PC-9 (cell line): ENCODE measurements at places on chromosomes 5 and 9. TPM values are rescaled to one million over a fixed set of nuclear protein-coding genes. Genes with fewer than 3 reads are reported as not detected.

The SLC36A3 gene
- total RNA-seq: not detected in 2 replicates

The UBQLN1 gene
- 118 and 129 TPM in 2 replicates for total RNA-seq

The AIF1L gene
- total RNA-seq: 85.2 and 87.3 TPM in 2 replicates

The DDX31 gene
- 19.2 and 21.5 TPM in 2 replicates for total RNA-seq

The PDZD2 gene
- not detected in 2 replicates for total RNA-seq

The FBP1 gene
- 34.9 and 35.0 TPM in 2 replicates for total RNA-seq

The DPYSL3 gene
- 0.40 and 1.3 TPM in 2 replicates for total RNA-seq

DNA sequence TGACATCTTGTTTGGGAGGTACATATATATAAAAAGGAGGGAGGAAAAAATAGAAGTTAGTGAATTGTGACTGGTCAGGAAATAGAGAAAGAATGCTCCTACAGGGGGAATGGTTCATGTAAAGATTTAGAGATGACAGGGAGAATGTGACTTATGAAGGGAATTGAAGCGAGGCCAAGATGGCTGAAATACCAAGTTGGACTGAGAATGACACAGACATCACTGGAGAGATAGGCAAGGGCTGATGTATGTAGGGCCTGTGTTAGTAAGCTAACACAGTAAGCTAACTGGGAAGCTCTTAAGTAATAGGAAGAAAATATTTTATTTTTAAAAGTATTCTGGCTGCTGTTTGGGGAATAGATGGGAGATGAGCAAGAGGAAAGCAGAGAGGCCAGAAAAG lies 286.3 kb downstream of the NNT start:
- no peaks in the 10 kb centered on the region for H3K4me1 ChIP-seq
- H3K36me3 ChIP-seq: no peaks in the 10 kb centered on the region
- no peak for DNase-seq
- H3K27me3 ChIP-seq: no peaks in the 10 kb centered on the region
- H3K4me3 ChIP-seq: no peak overlapping the region
- no peak overlapping the region for H3K27ac ChIP-seq

DNA sequence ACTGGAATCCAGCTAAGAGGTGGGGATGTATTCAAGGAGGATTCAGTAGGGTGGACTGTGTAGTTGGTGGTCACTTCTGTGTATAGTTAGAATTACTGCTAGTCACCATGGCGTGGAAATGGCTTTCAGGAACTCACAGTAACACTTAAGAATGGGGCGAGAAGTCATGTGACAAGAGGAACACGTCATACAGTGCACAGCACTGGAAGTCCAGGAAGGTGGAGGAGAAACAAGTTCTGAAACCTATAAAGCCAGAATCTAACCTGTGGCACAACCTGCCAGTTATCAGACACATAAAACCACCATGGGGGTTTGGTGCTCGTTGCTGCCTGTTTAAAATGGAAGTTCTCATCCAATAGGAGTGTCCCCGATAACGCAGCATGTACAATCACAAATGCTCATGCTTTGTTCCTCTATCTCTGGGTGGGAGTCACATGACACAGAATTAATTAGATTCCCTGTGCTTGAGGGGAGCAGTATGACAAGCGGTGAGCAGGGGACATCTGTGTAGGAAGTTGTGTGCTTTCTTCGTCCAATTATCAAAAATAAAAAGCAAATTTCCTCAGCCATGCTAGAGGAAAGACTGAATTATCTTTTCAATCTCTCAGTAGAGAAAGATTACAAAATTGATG lies 193.0 kb downstream of the SPOCK1 start:
- H3K4me3 ChIP-seq: no peak overlapping the region
- no peak for DNase-seq
- no peak overlapping the region for H3K27ac ChIP-seq
- no peaks in the 10 kb centered on the region for H3K27me3 ChIP-seq
- peaks cover 22% of the 10 kb centered on the region for H3K4me1 ChIP-seq
- no peaks in the 10 kb centered on the region for H3K36me3 ChIP-seq

DNA sequence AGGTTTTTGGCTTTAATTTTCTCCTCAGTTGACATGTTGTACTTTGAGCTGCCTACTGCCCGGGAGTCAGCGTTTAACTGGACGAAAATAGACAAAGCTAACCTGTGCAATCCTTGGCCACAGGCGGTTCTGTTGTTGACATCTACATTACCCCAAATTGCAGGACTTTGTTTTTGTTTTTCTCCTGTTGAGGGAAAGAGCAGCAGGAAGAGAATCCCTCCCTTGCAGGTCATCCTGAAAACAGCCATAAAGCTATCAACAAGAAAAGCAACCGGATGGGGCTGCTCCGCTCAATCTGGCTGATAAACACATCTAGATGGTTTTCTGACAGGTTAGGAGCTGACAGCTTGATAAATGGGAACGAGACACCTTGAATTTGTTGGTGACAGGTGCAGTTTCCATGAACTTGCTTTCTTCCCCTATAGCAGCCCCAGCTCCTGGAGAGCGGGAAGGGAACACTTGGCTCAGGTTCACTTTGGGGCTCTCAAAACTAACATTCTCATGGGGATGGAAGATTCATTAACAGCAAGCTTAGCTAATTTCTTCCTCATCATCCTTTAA lies 331.5 kb downstream of the SLIT3 start:
- H3K4me1 ChIP-seq: no peaks in the 10 kb centered on the region
- no peak overlapping the region for H3K27ac ChIP-seq
- peaks cover 71% of the 10 kb centered on the region for H3K27me3 ChIP-seq
- DNase-seq: no peak

GRCh38 chr9:79759460-79759859 lies 187.7 kb downstream of the TLE4 start:
- no peaks in the 10 kb centered on the region for H3K36me3 ChIP-seq
- no peak for DNase-seq
- H3K27ac ChIP-seq: no peak overlapping the region

DNA sequence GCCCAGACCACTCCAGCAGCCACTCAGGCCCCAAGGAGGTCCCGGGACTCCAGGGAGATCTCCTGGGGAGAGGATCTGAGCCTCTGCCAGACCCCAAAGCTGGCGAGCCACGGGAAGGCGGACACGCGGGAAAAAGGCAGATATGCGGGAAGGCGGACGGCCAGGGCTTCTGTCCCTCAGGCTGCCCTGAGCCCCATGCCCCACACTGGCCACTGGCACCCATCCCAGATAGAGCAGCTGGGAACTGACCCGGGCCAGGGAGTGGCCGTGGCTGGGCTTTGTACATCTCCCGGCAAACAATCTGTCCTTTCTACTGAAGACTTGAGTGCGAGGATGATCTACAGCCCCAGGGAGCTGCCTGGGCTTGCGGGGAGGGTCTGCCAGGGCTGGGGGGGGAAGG lies 21.1 kb upstream of the NOTCH1 start:
- no peak overlapping the region for H3K27ac ChIP-seq
- no peaks in the 10 kb centered on the region for H3K27me3 ChIP-seq
- H3K4me3 ChIP-seq: no peak overlapping the region
- no peaks in the 10 kb centered on the region for H3K36me3 ChIP-seq

- peaks cover 4% of the 10 kb centered on the region; the same call in 1 of the 2 replicates for H3K27me3 ChIP-seq
- DNase-seq: peak; percentile 45
Observed at GRCh38 chr5:150987746-150988145, 32.6 kb upstream of the GPX3 start.

GRCh38 chr9:12958279-12958678 lies 183.5 kb downstream of the LURAP1L start:
- H3K27me3 ChIP-seq: no peaks in the 10 kb centered on the region
- no peak for DNase-seq
- H3K4me3 ChIP-seq: no peak overlapping the region
- peaks cover 30% of the 10 kb centered on the region for H3K4me1 ChIP-seq
- no peak overlapping the region for H3K27ac ChIP-seq
- H3K36me3 ChIP-seq: no peaks in the 10 kb centered on the region

DNA sequence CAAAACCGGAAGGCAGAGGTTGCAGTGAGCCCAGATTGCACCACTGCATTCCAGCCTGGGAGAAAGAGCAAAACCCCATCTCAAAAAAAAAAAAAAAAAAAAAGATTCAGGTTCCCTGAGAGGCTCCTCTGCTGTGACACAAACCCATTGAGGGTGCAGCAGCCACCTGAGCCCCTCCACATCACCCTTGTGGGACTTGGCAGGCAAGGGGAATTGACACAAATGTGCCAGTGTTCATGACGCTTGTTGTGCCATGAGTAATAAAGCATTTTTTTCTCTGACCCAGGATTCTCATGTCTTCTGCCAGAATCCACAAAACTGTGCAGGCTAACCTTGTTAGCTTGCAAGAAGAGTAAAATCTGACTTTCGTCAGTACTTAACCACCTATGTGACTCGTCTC lies 149.6 kb downstream of the TTC39B start:
- no peak overlapping the region for H3K27ac ChIP-seq
- H3K36me3 ChIP-seq: no peaks in the 10 kb centered on the region
- H3K27me3 ChIP-seq: no peaks in the 10 kb centered on the region
- H3K4me1 ChIP-seq: 0 out of 2 replicates have a peak, but pooled peaks cover 6% of the 10 kb centered on the region
- H3K4me3 ChIP-seq: no peak overlapping the region

- H3K4me1 ChIP-seq: peaks cover 14% of the 10 kb centered on the region
- no peak overlapping the region for H3K27ac ChIP-seq
- no peaks in the 10 kb centered on the region for H3K36me3 ChIP-seq
- DNase-seq: no peak
Observed at GRCh38 chr5:9654886-9655285, 24.7 kb upstream of the TAS2R1 start.

DNA sequence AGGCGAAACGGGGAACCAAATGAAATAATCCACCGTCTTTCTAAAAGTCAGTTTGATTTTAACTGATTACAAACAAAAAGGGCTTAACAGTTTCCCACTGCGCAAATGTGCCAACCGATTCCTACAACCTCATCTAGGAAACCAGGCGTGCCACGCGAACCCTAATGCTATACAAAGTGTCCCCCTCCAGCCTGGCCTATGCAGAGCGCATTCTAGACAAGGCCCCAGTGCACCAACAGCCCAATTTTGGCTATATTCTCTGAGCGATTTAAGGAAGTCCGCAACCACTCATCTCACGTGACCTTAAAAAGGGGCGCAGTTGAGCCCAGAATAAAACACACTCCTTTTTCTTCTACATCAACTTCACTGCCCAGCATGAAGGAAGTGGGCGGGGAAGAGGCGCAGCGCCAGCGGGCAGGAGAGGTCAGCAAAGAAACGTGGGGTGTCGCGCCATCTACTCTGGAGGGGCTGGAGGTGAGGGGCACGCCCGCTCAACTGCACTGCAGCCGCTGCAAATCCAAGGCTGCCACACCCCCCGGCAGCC lies 779 bp downstream of the FAM13B start:
- peak overlapping the region; percentile 59 for H3K4me3 ChIP-seq
- peaks cover 26% of the 10 kb centered on the region for H3K4me1 ChIP-seq
- 0 out of 2 replicates have a peak, but pooled peaks cover 3% of the 10 kb centered on the region for H3K36me3 ChIP-seq
- DNase-seq: peak; percentile 55
- no peaks in the 10 kb centered on the region for H3K27me3 ChIP-seq

DNA sequence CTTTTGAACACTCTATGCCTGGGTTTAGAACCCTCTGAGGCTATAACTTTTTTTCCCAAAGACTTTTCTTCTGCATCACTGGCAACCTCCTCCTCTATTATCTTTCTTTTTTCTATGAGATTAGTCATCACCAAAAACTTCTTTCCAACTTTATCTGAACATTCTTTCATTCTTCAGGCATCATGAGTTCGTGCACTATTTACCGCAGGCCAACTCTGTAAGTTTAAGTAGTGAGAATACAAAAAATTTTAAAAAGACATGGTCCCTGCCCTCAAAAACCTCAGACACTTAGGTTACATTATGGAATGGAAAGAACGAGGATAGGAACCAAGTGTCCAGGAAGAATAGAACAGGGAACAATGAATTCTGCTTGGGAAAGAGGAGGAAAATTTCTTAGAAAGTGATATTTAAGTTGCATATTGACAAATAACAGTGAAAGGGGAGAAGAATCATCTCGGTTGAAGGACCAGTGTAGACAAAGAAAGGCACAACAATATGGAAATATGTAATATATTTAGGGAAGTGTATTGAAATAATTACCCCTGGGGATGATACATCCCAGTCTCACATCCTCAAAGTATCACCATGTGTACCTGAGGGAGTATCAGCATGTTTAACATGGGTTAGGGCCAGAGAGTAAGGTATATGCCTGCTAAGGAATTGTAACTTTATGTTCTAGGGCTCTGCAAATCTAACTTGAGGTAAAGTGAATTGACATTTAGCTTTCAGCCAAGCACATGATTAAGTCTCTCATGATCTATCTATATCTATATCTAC lies 196.5 kb upstream of the NREP start:
- no peak overlapping the region for H3K4me3 ChIP-seq
- H3K27me3 ChIP-seq: no peaks in the 10 kb centered on the region
- H3K36me3 ChIP-seq: no peaks in the 10 kb centered on the region
- H3K27ac ChIP-seq: no peak overlapping the region

- no peaks in the 10 kb centered on the region for H3K36me3 ChIP-seq
- no peak overlapping the region for H3K27ac ChIP-seq
- H3K4me1 ChIP-seq: no peaks in the 10 kb centered on the region
- peaks cover 32% of the 10 kb centered on the region for H3K27me3 ChIP-seq
Observed at GRCh38 chr9:34557426-34558321, 31.9 kb downstream of the CNTFR start.

DNA sequence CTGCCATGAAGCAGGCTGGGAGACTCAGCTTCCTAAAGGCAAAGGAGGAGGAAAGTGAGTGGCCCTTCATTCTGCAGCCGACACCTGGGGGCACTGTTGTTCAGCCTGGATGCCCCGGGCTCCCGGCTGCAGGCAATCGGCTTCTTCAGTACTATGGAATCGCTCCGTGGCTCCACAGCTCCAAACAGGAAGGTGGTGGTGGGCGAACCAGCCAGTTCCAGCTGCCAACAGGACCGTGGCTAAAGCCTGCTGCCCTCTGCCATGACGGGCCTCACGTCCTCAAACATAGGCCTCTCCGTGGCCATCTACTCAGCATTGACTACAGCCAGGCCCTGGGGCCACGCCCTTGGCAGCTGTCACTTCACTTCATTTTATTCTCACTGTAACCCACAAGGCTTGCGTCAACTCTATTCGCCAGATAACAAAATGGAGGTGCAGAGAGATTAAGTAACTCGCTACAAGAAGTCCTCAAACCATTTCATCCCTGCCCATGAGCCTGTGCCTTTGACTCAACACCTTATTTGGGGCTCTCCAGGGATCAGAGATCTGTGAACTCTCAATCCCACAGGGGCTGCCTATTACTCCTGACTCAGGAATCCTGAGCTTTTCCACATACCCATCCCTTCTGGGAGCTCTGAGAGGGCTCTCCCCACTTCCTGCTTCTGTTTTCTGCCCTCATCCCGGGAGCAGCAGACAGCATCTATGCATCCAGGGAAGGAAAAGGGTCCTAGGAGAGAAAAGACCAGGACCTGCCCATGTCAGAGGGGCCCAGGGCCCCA lies 38.0 kb downstream of the PAX5 start:
- peak overlapping the region; percentile 33; the same call in 1 of the 2 replicates for H3K4me3 ChIP-seq
- no peaks in the 10 kb centered on the region for H3K27me3 ChIP-seq
- DNase-seq: peak; percentile 66

GRCh38 chr9:32398207-32398606 lies 13.8 kb downstream of the ACO1 start:
- no peak for DNase-seq
- H3K4me1 ChIP-seq: 0 out of 2 replicates have a peak, but pooled peaks cover 5% of the 10 kb centered on the region
- no peaks in the 10 kb centered on the region for H3K27me3 ChIP-seq

DNA sequence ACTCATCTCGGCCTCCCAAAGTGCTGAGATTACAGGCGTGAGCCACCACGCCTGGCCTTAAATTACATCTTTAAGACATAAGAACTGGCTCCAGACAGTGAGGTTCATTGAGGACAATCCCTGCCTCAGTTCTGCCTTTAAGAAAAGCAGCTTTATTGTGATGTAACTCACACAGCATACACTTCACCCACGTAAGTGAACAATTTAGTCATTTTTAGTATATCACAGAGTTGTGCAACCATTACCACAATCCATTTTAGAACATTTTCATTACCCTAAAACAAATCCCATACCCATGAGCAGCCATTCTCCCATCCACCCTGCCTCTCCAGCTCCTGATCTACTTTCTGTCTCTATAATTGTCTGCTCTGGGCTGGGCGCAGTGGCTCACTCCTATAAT lies 24.0 kb upstream of the LTC4S start:
- no peaks in the 10 kb centered on the region for H3K27me3 ChIP-seq
- H3K4me3 ChIP-seq: no peak overlapping the region
- no peak overlapping the region for H3K27ac ChIP-seq
- DNase-seq: no peak
